ENCODE measurements at places on chromosomes 3 and 15. TPM values are rescaled to one million over a fixed set of nuclear protein-coding genes. Genes with fewer than 3 reads are reported as not detected.

SAMMSON gene
- not detected for total RNA-seq

EPHB3 gene
- 5.0 TPM for total RNA-seq

EXOG gene
- total RNA-seq, result 20.9 TPM

EPHA3 gene
- 9.9 TPM for total RNA-seq

OXNAD1 gene
- total RNA-seq, result 14.6 TPM

ALDH1L1 gene
- total RNA-seq, result not detected

DZIP1L gene
- total RNA-seq, result 3.3 TPM

IGSF11 gene
- total RNA-seq, result 8.2 TPM

HIGD2B gene
- not detected for total RNA-seq

IRAK2 gene
- total RNA-seq, result 0.20 TPM

ANKUB1 gene
- total RNA-seq, result not detected

SLC2A2 gene
- not detected for total RNA-seq
